ENCODE measurements at places on chromosomes 7 and 10. TPM values are rescaled to one million over a fixed set of nuclear protein-coding genes. Genes with fewer than 3 reads are reported as not detected.

XPNPEP1 gene
- 138 TPM for total RNA-seq

GPR146 gene
- total RNA-seq = 1.2 TPM

CLRN3 gene
- not detected for total RNA-seq

VGF gene
- total RNA-seq = 0.34 TPM

STEAP4 gene
- 2.4 TPM for total RNA-seq

CPN1 gene
- total RNA-seq = not detected

FRG2B gene
- not detected for total RNA-seq

CTAGE8 gene
- total RNA-seq = 7.2 TPM

LSM8 gene
- 34.5 TPM for total RNA-seq

FGL2 gene
- 0.34 TPM for total RNA-seq

TMEM184A gene
- total RNA-seq = 8.5 TPM

DPYSL4 gene
- total RNA-seq = 11.7 TPM

OR2A5 gene
- not detected for total RNA-seq

ANKRD1 gene
- 1.4 TPM for total RNA-seq

ABCB4 gene
- not detected for total RNA-seq

EBLN1 gene
- not detected for total RNA-seq

FAM25A gene
- 342 TPM for total RNA-seq

CALML3 gene
- 9.2 TPM for total RNA-seq

HECW1 gene
- total RNA-seq = not detected

GTPBP10 gene
- total RNA-seq = 30.8 TPM

OPALIN gene
- total RNA-seq = not detected

GIMAP8 gene
- total RNA-seq = not detected

DGKB gene
- total RNA-seq = not detected

SPRN gene
- not detected for total RNA-seq

GALNT17 gene
- total RNA-seq = not detected

STEAP1B gene
- 5.5 TPM for total RNA-seq

MAD1L1 gene
- 49.6 TPM for total RNA-seq

ICA1 gene
- total RNA-seq = 10.6 TPM

MMRN2 gene
- 0.21 TPM for total RNA-seq

CAMK2B gene
- total RNA-seq = not detected

FGFR2 gene
- 20.2 TPM for total RNA-seq

SPDYE2B gene
- total RNA-seq = not detected

MARVELD1 gene
- 2.4 TPM for total RNA-seq

SEMA4G gene
- 0.78 TPM for total RNA-seq

KLF14 gene
- total RNA-seq = not detected
